ENCODE measurements at places on chromosomes 5 and 9.

GRCh38 chr5:63351164-63351563 lies 611.1 kb downstream of the HTR1A start:
- no peak for DNase-seq

- no peak for DNase-seq
Observed at GRCh38 chr5:67971223-67971830, 244.2 kb upstream of the PIK3R1 start.

- DNase-seq = no peak
Observed at GRCh38 chr5:81425569-81425968, 31.6 kb upstream of the ACOT12 start.

- DNase-seq = no peak
Observed at GRCh38 chr9:128947277-128947526, 201 bp downstream of the DOLK start.

DNA sequence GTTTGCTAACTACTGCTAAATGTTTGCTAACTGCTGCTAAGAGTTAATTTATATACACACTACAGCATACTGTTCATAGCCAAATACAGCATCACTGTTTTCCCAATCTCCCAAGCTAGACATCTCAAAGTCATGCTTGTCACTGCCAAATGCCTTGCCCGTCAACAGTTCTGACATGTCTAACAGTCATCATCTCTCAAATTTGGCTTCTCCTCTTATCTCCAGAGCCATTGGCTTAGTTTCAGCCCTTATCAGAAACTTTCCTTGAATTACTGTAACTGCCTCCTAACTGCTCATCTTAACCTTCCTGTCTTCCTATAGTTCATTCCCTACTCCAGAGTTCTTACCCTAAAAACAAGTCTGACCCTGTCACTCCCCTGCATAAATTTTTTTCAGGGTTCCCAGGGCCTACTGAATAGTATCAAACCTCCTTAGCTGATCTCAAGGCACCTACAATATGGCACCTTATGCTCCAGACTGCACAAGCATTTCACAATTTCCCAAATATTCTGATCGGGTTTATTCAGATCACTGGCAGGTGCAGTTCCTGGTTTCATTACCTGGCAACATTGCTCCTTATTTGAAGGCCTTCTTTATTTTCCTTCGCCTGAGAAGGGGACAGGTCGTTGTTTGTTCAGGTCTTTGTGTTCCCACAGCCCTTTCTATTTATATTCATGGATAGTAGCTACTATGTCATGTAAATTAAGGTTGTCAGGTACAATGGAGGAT lies 55.9 kb upstream of the ANKRD55 start:
- DNase-seq = no peak

DNA sequence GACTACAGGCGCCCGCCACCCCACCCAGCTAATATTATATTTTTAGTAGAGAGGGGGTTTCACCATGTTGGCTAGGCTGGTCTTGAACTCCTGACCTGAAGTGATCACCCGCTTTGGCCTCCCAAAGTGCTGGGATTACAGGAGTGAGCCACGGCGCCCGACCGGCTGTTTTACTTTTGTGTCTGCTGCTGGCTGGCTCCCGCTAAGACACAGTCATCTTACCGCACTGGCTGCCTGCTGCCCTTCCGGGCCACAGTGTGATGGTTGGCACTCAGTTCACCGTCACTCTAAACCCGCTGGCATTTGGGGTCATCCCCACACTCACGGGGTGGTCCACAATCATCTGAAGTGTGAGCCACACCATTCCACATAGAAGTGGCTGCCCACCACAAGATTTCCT lies 93.7 kb downstream of the WDR41 start:
- DNase-seq = no peak

DNA sequence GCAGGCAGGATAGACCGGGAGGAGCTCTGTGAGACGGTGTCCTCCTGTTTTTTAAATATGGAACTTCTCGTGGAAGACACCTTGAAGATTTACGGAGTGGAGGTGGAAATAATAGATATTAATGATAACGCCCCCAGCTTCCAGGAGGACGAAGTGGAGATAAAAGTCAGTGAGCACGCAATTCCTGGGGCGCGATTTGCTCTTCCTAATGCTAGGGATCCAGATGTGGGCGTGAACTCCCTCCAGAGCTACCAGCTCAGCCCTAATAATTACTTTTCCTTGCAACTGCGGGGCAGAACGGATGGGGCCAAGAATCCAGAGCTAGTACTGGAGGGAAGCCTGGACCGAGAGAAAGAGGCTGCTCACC lies 621 bp downstream of the PCDHGA11 start:
- no peak for DNase-seq

- DNase-seq = no peak
Observed at GRCh38 chr9:74775396-74775795, 112.3 kb downstream of the TRPM6 start.

GRCh38 chr5:17763301-17763700 lies 129.0 kb downstream of the TAF11L14 start:
- DNase-seq = no peak

- DNase-seq = no peak
Observed at GRCh38 chr5:128303593-128303992, 220.0 kb downstream of the SLC12A2 start.

DNA sequence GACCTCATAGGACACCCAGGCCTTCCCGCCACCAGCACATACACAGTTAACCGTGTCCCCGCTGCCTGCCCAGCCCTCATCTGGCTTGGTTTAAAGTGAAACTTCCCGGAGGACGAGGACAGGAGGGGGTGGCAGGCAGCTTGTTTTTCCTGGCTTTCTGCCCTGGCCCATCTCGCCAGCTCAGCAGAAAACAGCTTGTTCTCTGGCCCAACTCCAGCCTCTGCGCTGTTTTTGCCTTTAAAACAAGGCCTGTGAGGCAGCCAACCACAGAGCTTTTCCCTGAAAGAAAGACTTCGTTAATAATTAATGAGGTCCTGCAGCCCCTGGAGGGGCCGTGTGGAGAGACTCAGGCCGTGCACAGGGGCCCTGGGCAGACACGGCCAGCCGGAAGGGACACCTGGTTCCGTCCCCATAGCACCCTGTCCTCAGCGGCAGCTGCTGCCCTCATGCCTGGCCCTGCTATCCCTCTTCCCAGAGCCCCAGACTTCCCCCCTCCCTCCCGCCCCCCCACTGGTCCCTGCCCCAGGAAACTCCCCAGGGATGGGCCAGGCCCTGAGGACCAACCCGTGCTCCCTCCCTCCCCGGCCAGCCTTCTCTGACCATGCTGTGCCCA lies 108.7 kb downstream of the RXRA start:
- DNase-seq = no peak

DNA sequence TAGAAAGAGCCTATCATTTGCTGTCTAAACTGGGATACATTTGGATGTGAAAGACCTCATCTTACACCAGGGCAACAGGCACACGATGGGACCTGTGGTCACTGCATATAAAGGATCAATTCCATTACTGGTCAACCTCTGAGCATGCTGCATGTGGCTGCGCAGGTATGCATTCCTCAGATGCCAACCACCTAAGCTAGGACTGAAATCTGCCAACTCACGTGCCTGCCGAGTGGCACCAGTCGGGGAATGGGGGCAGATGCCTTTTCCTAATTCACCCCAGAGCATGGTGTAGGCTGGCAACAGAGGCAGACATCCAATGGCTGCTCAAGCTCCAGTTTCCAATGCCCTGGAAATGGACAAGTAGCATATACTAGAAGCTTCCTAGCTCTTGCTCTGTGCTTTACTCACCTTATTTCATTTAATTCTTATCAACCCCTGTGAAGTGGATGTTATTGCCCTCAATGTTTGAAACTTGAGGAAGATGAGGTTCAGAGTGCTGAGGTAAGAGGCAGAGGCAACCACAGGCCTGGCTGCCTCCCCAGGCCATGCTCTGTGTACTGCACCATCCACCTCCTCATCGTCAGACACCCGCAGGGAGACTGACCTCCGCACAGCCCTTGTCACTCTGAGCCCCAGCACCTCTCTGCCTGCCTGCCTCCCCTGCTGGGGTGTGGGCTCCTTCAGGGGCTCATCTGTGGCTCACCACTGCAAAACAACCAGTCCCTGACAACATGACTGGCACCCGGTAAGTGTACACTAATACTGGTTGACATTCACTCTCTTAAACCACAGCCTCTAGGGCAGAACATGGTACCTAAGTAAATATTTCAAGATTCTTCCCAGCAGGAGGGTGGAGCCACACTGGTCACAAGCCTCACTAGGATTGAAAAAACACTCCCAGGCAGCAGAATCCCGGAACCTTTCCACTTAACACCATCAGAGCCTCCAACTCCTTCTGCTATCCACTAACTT lies 228.5 kb downstream of the CRB2 start:
- no peak for DNase-seq

DNA sequence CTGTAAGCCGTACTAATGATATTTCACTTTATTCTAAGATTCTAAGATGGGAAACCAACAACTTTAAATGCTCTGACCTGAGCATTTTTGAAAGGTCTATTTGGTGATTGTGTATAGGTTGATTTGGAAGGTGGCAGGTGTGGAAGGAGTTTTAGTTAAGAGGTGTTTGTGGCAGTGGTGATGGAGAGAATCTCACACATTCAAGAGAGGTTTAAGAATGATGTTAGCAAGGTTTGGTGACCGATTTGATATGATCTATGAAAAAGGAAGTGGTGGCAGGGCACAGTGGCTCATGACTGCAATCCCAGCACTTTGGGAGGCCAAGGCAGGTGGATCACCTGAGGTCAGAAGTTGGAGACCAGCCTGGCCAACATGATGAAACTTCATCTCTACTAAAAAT lies 319.2 kb upstream of the CD180 start:
- DNase-seq = no peak

DNA sequence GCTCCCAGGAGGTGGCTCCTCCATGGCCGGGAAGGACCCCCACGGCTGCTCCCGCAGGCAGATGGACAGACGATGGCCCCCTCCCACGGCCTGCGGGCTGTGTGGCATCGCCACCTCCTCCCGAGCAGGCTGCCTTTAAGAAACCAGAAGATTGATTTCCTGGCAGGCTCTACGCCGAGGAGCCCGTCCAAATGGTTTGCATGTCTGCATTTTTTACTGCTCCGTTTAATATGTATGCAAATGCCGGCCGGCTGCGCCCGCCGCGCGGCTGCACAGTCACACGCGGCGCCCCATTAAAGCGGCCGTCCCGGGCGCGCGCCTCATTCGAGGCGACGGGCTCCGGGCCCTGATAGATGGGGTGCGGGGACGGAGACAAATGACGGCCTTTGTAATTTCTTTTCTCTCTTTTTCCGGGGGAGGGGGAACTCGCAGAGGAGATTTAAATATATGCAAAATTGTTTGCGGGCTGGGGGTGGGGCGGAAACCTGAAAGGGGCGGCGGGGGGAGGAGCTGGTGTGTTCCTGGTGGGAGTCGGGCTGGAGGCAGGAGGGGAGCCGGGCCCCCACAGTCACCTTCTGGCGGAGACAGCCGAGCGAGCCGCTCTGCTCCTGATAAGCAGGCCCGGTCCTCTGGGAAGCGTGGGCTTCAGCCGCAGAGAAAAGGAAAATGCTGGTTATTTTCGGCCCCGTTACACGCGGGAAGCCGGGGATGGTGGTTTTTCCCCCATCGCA lies 158.7 kb upstream of the IER5L start:
- DNase-seq = no peak

- DNase-seq = no peak
Observed at GRCh38 chr5:122014236-122014935, 52.6 kb downstream of the SRFBP1 start.

GRCh38 chr9:4499917-4500316 lies 9.6 kb downstream of the SLC1A1 start:
- no peak for DNase-seq

- no peak for DNase-seq
Observed at GRCh38 chr9:123998970-123999621, 12.5 kb upstream of the LHX2 start.

- no peak for DNase-seq
Observed at GRCh38 chr9:136513191-136513590, 30.4 kb upstream of the SEC16A start.

DNA sequence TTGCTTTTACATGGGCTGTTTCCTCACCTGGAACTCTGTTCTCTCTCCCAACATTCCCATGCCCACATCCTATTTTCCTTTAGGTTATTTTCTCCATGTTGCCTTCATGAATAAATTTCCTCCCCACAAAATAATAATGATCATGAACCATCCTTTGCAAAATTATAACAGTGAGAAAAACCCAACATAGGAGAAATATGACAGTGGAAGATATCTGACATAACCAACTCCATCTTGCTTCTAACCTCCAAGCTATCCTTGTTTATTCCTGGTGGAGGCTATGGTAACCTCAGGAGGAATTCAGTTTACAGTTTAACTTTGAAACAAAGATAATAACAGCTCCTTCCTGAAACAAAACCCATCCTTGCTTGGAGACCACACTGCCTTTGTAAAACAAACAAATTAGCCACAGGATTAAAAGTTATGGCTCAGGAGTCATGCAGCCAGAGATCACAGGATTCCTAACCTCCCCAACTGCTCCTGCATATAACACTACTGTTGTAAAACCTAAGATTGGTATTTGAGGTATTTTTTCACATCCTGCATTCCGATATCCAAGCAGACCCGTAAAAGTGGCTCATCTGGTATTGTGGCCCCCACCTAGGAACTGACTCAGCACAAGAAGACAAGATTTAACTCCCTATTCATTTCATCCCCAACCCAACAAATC lies 212.4 kb downstream of the TRIM32 start:
- no peak for DNase-seq

All from stimulated activated CD8-positive, alpha-beta memory T cell treated with anti-CD3 and anti-CD28 coated beads, Interleukin-15, amount 100 ng/mL, for 24 hours (primary cell).